Cortex of kidney (tissue), 1 donor: ENCODE measurements at places on chromosomes 1 and 21.

DNA sequence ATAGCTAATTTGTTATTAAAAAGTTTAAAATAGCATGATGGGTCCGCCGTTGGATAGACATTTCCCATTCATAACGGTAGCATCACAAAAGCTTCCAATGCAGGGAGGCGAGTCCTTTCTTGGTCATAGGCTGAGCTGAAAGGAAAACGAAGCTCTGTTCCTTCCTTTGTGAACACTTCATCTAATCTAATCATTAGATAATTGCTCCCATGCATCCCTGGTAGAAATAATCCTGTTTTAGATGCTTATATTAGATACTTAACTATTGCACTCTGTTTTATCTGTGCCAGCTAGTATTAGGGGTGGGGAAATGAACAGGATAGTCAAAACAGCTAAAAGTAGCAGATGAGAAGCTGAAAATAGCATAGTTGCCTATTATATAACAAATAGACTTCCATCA is 215.0 kb downstream of the SLC35F3 start:
- no peak for DNase-seq

DNA sequence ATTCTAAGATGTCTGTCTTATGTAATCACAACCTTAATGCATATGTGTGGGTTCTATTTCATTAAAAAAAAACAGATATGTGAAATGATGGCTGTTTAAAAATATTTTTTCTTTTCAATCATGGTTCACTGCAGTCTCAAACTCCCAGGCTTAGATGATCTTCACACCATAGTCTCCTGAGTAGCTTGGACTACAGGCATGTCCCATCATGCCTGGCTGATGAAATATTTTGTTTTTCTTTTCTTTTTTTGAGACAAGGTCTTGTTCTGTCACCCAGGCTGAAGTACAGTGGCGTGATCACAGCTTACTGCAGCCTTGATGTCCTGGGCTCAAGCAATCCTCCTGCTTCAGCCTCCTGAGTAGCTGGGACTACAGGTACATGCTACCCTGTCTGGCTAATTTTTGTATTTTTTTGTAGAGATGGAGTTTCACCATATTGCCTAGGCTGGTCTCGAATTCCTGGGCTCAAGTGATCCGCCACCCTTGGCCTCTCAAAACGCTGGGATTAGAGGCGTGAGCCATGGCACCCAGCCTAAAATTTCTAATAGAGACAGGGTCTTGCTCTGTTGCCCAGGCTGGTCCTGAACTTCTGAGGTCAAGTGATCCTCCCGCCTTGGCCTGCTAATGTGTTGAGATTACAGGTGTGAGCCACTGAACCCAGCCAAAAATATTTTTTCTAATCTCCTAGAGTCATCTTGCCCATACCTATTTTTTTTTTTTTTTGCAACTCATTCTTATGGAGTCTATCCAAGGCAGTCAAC is 67.6 kb downstream of the GIPC2 start:
- no peak for DNase-seq

GRCh38 chr1:205584732-205585131 is 47.1 kb downstream of the ELK4 start:
- no peak for DNase-seq

DNA sequence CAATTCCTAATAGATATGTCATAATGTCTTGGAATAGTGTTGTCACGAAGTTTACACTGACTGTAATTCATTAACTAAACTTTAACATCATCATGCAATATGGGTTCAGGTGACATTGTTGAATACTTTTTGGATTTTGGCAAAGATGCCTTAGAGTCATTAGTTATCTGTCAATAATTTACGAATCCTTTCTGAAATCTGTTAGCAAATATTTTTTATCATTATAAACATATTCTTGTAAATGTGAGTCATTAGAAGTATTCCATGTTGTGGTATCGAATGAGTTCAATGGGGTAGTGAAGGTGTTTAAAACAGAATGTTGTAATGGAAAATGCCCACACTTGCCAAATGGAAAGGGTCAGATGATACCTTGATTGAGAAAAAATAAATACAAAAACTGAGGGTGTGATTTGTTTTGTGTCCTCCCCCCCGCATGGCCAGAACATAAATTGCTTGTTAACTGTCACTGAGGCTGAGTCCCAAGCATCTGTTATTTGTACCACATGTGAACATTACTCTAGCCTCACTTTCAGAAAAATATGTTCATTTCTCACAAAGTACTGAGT is 5.2 kb upstream of the NR5A2 start:
- no peak for DNase-seq

DNA sequence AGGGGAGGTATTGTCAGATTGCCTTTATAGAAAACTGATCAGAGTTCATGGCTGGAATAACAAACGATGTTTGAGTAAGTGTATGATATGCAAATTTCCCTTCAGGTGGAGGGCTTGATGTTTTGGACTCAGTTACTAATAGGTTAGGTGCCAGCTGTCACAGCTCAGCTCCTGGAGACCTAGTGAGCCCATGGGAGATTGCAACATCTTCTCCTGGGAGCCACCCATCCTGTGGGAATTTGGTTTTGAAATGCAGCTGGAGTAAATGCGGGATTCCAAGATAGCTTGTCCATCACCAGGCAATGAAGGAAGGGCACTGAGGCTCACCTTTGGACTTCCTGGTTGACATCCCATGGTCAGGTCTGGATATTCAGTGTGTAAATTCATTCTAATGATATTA is 211.4 kb upstream of the NRIP1 start:
- DNase-seq, result no peak

GRCh38 chr1:221100611-221101010 is 221.4 kb downstream of the HLX start:
- DNase-seq, result no peak

GRCh38 chr1:228356897-228357680 is 49.5 kb downstream of the TRIM11 start:
- DNase-seq, result no peak

- no peak for DNase-seq
Measured at GRCh38 chr1:27937524-27937836, 2.7 kb downstream of the SMPDL3B start.

DNA sequence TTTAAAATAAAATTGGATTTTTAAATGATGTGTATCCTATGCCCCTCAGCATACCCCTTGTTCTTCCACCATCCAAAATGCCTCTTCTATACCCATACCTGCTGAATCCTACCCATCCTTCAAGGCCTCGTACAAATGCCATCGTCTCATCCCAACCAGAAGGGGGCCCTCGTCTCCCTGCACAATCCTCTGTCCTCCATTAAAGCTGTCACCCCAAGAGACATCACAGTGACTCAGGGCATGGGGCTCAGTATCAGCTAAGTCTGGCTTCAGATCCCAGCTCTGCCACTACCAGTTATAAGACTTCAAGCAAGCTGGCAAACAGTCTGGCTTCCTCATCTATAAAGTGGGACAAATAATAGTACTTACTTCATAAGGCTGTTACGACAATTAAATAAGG is 23.8 kb downstream of the IGFN1 start:
- no peak for DNase-seq

- DNase-seq, result no peak
Measured at GRCh38 chr1:116239916-116240315, 128.7 kb downstream of the MAB21L3 start.

GRCh38 chr1:93710499-93711453 is 29.1 kb upstream of the BCAR3 start:
- DNase-seq, result no peak

GRCh38 chr1:24391882-24392603 is 21.5 kb downstream of the STPG1 start:
- no peak for DNase-seq

DNA sequence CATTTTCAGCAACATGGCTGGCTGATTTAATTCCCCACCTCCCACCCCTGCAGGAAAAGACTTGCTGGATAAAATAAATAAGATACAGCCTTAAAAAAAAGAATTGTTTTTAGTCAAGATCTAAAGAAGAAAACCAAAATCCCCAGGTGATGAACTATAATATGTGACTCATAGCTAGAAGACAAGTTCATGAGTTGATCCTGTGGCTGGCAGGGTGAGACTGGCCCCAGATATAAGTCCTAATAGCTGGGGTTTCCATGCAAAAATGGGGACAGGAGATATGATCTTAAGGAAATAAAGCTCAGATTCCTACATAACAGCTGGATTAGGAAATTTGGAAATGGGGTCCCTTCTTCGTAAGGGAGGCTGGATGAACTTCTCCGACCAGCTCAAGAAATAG is 21.9 kb upstream of the RGSL1 start:
- no peak for DNase-seq
